ENCODE measurements at places on chromosomes 11 and 22.

GRCh38 chr22:43399980-43400358 is 11.8 kb upstream of the MPPED1 start:
- DNase-seq: no peak

DNA sequence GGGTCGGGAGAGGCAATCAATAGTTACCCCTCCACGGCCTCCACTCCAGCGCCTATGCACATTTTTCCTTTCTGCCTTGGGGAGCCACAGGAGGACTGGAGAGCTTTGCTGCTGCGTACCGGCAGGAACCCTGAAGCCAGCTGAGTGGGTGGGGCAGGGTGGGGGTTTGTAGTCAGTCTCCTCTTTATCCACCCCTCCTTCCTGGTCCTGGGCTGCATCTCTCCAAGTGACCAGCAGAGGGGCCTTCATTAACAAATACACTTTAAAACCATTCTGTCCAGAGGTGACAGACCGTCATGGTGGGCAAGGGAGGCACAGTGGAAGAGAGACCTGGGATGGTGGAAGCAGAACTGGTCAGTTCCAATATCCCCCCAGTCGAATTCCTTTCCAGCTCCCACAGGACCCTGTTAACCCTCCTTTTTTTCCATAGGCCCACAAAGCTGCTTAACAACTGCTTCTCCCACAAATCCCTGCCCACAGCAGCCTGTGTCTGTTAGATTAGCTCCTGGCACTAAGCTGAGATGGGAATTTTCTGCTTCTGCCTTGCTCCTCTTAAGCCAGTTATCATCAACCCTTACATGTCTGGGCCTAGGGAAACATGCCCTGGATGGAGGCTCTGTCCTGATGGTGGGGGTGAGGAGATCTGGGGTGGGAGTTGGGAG is 3.9 kb upstream of the ABCG4 start:
- no peak for DNase-seq

GRCh38 chr11:75341612-75342011 is 9.8 kb downstream of the ARRB1 start:
- DNase-seq: no peak

DNA sequence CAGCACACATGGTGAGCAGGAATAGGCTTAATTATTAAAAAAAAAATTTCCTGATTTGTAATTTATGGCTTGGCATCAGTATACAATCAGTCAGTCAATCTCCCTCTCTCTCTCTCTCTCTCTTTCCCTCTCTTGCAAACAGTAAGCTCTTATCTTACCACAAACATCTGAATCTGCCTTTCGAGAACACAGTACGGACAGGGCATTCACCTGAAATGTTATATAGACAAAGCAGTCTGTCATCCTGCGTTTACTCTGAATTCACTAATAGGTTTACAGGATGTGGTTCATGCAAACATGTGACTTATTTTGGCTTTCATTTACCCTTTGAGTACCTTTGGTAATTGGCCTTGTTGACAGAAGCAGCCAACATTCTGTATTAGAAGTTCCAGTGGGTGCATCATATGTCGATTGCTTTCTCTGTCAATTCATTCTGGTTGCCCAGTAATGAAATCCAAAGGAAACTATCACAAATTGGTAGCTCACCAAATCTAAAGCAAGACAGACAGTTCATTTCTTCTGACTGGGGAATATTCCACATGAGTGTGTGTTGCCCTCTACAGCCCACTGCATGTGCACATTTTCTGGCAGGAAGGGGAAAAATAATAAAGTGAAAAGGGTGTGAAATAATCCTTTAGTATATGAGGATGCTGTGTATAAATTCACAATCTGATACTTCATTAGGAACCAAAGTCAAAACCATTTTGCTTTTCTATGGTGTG is 1058.2 kb downstream of the LRRC4C start:
- DNase-seq: no peak

DNA sequence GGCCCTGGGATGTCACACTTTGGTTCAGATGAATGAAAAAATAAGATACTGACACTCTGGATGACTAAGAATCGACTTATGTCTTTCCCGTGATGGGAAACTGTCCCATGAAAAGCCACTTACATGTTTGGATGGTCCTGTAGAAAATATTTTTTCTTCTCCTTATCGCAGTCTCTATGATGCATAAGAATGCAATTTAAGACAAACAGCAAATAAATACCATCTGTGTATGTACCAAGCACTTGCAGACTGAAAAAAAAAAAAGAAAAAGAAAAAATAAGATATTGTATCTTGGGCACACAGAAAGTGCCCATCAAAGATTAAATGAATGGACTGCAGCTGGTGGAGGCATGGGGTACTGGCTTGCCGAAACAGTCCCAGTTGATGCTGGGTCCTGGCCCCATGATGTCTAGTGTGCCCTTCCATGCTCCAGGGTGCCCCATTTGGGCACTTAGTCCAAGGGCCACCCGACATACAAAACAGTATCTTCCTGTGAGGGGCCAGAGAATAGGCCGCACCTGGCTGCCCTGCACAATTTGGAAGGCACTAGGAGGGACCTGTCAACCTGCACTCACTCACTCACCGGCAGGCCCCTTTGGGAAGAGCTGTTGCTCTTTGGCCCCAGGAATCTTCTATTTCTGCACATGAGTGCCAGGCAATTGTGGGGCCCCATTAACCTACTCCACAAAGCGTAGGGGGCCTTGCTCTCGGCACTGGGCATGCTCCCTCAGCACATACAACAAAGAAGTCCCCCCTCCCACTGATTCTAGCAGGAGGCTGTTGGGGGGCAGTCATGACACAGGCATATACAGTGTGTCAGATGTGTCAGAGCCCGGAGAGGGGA is 2.5 kb upstream of the ZBED4 start:
- DNase-seq: no peak

DNA sequence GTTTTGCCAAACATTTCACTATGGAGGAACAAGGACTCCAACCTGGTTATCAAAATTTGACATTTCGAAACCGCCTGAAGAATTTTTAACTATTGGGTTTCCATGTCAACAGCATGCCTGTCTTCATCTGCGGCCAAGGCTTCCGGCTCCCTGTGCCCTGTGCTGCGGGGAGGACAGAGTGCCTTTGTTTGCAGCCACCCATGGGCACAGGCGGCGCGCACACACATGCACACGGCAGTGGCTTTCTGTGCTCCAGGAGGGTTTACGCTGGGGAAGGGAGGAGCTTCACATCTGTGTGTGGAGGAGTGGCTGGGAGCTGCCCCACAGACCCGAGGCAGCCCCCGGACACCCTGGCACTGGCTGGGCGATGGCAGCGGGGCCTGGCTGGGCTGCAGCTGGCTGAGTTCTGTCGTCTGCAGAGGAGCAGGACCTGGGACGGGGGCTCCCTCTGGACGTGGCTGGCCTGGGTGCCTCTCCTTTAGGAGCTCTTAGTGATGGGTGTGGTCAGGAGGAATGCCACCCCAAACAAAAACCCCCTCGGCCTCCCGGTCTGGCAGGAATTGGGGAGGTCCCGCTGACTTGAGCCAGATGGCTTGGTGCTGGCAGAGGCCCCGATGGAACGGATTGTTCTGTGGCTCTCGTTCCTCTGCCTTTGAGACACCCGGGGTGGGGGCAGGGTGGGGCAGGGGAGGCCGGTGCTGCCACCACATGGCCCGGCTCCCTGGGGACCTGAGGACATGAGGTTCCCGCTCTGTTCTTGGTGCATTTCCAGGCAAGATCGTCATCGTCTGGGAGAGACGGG is 1290.9 kb downstream of the BRD1 start:
- DNase-seq: no peak

GRCh38 chr11:93738647-93739081 is 2.6 kb downstream of the TAF1D start:
- DNase-seq: no peak

DNA sequence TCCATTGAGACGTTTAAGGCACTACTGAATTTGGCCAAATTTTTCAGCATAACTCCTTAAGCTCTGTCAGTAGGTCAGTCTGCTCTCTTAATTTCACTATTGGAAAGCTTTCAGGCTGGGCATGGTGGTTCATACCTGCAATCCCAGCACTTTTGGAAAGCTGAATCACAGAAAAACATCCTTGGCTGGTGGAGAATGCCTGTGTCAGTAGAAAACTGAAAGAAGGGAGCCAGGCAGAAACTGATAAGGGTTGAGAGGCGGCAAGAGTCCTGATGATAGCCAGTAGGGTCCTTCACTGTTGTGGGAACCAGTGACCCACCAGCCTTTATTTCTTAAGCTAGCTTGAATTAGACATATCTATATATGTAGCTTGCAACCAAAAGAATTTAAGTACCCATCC is 22.6 kb downstream of the NEU3 start:
- DNase-seq: no peak

DNA sequence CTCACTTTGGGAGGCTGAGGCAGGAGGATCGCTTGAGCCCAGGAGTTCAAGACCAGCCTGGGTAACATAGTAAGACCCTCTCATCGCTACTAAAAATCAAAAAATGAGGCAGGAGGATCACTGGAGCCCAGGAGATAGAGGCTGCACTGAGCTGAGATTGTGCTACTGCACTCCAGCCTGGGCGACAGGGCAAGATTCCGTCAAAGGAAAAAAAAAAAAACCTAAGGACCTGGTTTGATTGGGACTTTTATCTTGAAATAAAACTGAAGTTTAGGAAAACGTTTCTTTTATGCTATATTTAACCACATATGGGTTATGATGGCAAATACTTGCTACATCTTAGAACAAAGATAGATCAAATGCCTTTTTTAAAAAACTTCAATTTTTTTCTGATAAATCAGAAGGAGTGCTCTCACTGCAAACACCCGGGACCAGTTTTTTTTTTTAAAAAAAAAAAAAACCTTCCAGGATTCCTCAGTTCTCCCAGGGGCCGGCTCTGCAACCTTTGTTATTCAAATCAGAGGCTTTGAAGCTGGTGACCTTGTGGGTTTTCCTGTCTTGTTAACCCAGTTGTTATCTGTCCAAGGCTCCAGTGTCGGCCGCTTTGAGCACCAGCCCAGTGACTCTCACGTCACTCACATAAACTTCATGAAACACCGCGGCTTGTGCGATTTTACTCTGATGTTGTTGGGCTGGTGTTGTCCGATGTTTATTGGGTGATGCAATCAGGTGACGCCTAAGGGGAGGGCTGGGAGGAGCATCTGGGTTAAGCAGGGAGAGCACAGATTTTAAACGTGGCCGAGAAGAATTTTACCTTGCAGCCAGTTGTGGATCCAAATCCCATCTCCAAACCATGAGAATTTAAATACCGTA is 24.7 kb upstream of the SLC22A12 start:
- no peak for DNase-seq

- no peak for DNase-seq
Measured at GRCh38 chr22:43288807-43289420, 54.3 kb downstream of the SCUBE1 start.

- DNase-seq: no peak
Measured at GRCh38 chr11:20099527-20099926, 60.7 kb downstream of the DBX1 start.

DNA sequence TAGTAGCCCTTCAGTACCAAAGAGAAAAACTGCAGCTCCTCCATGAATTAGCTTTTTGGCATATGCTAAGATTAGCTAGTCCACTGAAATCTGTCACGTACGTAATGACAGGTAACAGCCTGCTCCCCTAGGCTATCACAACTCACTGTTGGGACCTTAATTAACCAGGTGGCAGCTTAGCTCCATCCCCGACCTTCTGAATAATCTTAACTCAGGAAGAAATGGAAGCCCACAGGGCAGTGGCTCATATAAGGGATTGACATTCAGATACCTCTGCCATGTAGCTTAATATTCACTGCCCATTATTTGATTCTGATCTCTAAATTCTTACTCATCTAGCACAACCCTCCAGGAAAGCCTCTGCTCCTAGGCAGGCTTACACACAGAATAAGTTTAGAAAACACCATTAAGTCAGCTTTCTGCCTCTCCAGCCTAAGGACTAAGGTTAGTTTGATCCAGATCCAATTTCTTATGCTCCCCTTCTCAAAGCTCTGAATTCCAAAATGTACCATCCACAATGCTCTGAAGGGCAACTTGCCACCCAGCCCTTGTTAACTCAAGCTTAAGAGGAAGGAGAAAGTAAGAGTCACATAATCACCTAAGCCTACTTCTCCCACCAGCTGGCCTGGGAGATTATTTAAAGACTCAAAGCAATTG is 5.0 kb downstream of the HSPA8 start:
- no peak for DNase-seq

DNA sequence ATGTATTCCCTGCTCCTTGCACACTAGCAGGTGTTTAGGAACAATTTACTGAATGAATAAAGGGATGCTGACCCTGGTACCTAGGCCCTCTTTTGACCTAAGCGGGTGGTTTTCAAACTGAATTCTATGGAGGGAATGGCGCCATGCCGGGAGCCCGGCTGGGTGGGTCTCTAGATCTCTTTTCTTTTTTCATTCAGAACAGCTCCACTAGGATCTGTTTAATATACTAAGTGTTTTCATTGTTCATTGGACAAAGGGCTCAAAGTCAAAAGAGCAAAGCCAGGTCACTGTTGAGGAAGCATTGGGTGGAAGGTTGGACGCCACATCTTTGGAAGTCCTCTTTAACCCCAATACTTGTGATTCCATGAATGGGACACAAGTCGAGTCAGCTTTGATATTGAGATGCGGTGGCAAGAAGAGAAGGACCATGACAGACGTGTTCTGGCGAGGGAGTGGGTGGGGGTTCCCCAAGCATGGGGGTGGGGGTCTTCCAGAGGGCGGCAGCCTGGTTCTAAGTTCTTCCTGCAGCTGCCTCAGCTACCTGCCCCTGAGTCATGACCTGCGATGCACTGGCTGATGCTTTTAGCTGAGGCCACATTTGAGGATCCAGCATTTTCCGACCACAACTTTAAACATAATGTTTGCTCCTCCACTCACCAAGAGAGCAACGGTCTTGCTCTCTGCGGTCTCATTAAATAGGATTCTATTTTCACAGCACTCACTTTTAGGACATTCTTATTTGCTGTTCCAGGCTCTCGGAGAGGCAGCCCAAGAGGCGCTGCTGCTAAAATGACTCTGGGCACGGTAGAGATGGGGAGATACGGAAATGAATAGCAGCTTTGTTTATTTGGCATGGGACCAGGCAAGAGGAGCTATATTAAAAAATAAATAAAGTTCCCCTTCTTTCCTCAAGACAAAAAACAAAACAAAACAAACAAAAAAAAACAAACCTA is 100.6 kb downstream of the FBXO7 start:
- no peak for DNase-seq

GRCh38 chr11:99177446-99177845 is 156.7 kb downstream of the CNTN5 start:
- DNase-seq: no peak

GRCh38 chr11:69471729-69472540 is 9.5 kb upstream of the LINC01488 start:
- no peak for DNase-seq

All from stimulated activated CD8-positive, alpha-beta memory T cell treated with anti-CD3 and anti-CD28 coated beads, Interleukin-7, amount 100 ng/mL, for 24 hours (primary cell).